ENCODE measurements at places on chromosomes 5 and 9.

DNA sequence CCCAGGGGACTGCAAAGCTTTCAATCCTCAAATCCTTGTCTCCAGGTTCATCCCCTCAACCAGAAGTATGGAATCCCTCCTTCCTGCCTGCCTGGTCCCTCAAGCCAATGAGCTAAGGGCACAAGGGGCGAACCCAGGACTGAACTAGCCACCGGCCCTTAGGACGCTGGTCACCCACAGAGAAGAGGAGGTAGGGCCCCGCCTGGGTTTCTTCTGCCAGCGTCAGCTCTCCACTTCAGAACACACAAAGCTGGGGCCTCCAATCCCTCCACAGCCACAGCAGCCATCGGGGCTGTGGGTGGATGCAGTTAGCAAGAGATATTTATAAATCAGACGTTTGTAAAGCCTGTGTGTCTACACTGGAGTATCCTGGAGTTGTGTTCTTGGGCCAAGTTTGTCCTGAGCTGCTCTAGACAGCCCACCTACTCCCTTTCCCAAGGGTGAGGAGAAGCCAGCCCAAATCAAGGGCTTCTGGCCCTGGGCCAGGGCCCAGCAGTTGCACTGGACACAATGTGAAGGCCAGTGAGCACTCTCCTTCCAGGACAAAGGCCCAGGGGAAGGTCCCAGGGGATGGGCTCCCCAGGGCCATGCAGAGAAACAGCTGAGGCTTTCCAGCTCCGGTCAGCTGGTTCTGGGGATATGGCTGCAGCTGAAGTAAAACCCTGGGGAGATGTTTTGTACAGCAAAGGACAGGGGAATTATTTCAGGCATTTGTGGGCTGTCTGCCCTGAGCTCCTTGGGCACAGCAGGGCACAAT lies 18.9 kb downstream of the AMBP start:
- no peak for DNase-seq

GRCh38 chr9:91825422-91825821 lies 124.6 kb downstream of the ROR2 start:
- DNase-seq = no peak

- DNase-seq = no peak
These were observed 92.1 kb downstream of the RXRA start for GRCh38 chr9:134418354-134418753.

- no peak for DNase-seq
These were observed 16.9 kb upstream of the NIPAL4 start for GRCh38 chr5:157443041-157443549.

DNA sequence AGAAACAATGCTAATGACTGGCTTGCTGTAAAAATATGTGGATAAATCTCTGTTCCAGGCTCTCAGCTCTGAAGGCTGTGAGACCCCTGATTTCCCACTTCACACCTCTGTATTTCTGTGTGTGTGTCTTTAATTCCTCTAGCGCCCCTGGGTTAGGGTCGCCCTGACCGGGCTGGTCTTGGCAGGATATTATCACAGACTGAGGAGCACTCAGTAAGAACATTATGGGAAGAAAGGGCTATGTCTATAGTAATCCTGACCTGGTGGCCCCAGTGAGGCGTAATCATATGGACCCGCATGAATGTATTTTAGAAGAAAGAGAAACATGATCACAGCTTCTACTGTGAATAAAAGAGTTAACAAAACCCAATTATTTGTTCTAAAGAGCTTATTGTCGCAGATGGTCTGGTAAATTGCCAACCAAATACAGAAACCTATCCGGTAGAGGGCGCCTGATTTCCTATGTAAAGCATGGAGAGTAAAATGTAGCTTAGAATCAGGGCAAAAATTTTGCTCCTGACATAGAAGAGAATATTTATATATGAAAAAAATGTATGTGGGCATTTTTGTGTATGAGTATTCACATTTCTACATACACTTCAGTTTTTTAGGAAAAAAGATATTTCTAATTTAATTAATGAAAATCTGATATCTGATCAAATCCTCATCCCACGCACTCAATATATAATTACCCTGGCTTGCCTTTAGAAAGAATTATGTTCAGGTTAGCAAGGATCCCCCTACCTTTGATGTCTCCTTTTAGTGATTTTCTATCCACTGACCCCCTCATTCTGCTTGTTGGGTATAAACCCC lies 5.8 kb upstream of the IFNA1 start:
- peak; percentile 6 for DNase-seq

DNA sequence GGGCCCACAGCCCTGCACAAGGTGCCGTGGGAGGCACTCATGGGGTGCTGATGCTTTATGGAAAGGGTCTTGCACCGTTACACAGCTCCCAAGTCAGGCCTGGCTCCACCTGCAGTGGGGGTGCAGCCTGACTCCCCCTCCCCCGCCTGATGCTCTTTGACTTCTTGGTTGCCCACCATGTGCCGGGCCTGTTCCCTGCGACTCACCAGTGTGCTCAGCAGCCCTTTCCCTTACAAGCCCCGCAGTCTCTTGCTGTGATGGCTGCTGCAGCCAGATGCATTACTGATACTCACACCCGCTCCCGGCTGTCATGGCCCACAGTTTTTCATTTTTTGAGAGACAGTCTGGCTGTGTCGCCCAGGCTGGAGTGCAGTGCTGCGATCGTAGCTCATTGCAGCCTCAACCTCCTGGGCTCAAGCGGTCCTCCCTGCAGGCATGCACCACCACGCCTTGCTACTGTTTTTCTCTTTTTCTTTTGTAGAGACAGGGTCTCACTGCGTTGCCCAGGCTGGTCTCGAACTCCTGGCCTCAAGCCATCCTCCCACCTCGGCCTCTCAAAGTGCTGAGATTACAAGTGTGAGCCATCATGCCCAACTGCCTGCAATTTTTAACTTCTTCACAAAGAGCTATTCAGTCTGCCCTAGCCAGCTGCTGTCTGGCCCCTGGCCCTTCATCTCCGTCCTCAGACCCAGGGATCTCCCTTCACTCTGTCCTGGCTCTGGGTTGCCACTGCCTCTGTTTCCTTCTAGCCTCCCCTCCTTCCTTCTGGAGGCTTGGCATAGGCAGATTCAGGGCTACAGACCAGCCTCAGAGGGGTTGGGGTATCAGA lies 109.5 kb downstream of the RXRA start:
- no peak for DNase-seq

GRCh38 chr9:14179449-14179848 lies 134.5 kb downstream of the NFIB start:
- no peak for DNase-seq

DNA sequence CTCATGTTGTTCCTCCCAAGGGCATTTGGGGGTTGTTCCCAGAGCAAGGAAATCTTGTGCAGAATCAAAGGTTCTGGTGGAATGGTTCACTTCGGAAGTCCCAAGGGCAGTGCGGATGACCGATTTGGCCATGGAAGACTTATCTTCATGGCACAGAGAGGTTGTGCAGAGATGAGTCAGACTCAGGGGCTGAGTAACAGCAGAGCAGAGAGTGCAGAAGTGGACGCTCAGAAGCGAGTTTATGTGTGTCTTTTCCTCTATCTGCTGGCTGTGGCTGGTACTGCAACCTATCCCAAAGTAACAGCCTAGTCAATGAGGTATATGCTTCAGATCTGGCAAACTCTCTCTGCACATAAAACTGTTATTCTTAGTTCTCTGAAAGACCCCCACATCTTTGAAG lies 118.1 kb downstream of the DPYSL3 start:
- DNase-seq = no peak

GRCh38 chr5:9533096-9533495 lies 12.8 kb downstream of the SEMA5A start:
- no peak for DNase-seq

DNA sequence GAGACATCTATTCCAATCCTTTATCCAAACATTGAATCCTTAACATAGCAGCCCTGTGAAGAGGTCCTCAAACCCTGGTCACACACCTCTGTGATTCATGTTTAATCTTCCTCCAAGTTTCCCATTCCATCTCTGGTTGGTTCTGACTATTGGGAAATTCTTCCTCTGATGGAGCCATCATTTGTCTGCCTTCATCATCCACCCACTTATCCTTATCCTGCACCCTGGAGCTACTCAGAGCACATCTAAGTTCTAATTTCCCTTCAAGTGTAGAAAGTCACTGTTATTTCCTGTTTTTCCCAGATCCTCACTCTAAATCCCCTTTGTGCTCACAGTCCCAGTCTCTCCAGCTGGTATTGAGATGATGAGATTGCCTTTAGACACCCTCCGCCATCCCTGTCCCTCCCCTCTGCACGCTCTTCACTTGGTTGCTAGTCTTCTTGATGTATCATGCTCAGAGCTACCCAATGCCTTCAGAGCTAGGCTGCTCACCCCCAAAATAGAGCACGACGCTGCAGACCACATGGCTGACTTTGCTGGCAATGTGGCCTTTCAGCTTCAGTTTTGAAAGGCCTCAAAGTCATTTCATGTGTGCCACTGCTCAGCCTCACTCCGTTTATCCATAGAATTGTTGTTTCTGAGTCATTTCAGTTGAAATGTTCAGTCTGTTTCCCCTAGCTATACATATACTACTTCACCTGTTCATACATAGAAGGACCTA lies 154.3 kb downstream of the PALM2AKAP2 start:
- no peak for DNase-seq

DNA sequence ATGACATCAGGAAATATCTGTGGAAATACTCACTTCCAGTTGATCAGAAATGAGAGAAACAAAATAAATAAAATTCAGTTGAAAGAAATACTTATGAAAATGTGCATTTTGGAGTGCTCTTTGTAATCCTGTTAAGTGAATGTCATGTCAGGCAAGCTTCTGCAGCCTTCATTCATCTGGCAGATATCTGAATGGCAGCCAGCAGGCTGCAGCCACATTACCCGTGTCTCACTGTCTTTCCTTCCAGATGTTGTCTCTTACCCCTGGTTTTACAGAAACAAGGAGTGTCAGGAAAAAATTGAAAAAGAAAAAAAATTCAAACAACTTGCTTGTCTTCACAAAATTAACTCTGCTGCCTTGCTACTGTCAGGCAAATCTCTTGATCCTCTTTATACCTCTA lies 445.0 kb upstream of the RIOK2 start:
- DNase-seq = no peak

DNA sequence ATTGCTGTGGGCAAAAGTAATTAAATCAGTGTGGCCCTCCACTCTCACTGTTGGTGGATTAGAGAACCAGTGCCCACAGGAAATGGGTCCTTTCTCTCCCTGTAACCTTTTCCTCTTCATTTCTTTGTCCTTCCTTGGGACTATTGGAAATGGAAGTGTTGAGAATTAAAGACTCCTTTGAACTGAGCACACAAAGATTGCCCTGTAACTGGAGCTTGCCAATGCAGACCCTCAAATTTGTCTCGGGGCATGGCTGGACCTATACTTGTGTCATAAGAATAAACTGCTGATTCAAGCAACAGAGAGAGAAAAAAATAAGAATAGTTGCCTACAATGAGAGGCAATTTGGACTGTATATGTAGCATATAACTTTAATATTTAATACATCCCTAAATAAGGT lies 13.7 kb downstream of the KCNV2 start:
- no peak for DNase-seq

GRCh38 chr5:143820451-143820850 lies 8.5 kb downstream of the HMHB1 start:
- DNase-seq = no peak

- no peak for DNase-seq
These were observed 11.1 kb downstream of the EXD3 start for GRCh38 chr9:137411645-137412380.

DNA sequence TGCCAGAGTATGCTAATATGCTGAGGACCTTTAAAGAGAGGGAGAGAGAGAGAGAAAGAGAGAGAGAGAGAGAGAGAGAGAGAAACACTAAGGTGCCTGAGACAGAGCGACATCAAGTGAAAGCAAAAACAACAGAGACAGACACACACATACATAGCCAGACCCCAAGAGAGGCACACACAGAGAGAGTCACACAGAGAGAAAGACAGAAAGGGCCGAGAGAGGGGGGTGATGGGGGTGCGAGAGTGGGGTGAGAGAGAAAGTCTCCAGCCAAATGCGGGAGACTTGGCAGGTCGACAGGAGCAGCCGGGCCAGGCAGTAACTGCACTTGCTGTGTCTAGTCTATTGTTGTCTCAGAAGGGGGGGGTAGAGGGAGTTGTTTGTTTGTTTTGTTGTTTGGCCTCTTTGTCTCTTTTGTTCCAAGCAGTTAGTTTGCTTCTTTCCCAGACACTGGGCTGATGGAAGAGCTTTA lies 30.1 kb upstream of the NFIB start:
- DNase-seq = no peak

DNA sequence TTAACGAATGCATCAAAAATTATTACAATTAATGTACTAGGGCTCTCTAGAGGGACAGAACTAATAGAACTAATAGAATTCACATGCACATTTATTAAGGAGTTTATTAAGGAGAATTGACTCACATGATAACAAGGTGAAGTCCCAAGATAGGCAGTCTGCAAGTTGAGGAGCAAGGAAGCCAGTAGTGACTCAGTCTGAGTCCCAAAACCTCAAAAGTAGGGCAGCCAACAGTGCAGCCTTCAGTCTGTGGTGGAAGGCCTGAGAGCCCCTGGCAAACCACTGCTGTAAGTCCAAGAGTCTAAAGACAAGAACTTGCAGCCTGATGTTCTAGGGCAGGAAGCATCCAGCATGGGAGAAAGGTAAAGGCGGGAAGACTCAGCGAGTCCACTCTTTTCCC lies 633.8 kb downstream of the SEMA5A start:
- DNase-seq = no peak

GRCh38 chr9:21030389-21031035 lies 928 bp downstream of the HACD4 start:
- DNase-seq = no peak

- no peak for DNase-seq
These were observed 69.0 kb downstream of the INVS start for GRCh38 chr9:100167915-100168654.

GRCh38 chr9:120221844-120222243 lies 358.1 kb downstream of the CDK5RAP2 start:
- DNase-seq = no peak

DNA sequence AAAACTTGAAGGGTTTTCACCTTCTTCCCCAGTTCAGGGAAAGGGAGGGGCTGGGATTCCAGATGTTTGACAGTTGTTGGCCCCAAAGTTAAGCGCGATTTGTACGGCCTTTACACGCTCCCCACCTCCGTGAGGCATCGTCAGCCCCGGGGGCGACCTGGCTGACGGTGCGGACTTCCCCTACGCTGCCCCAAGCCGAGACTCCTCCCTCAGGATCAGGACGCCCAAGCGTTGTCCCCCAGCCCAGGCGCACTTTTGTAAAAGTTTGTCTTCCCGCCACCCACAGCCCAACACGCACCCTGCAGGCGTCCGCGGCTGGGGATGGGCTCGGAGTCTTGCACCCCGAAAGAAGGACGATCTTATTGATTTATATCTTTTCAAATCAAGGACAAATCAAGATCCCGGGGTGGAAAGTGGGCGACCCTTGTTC lies 713 bp downstream of the MOB3B start:
- peak; percentile 10 for DNase-seq

DNA sequence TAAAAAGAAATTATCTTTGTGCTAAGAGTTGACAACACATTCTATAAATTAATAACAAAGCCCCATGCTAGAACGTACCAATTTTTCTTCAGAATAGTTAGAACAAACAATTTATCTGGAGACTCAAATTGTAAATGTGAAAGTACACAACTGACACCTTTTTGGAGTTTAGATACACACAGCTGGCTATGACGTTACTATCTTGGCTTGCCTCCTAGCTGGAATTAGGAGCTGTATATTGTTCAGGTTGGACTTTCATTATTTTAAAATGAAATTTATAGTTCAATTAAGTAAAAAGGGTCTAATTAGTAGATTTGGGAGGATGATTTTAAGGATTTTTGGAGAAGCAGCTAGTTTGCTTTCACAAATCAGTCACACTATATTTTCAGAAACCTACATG lies 393.9 kb upstream of the RIOK2 start:
- no peak for DNase-seq

Data from activated T-cell treated with anti-CD3 and anti-CD28 coated beads for 1 hour (primary cell).